Activated CD8-positive, alpha-beta memory T cell treated with anti-CD3 and anti-CD28 coated beads, Interleukin-2, amount 50 U/mL, for 4 hours (primary cell): ENCODE measurements at places on chromosomes 5 and 9.
A peak's percentile ranks its signal among the peaks of the same experiment; 100 is the strongest.

DNA sequence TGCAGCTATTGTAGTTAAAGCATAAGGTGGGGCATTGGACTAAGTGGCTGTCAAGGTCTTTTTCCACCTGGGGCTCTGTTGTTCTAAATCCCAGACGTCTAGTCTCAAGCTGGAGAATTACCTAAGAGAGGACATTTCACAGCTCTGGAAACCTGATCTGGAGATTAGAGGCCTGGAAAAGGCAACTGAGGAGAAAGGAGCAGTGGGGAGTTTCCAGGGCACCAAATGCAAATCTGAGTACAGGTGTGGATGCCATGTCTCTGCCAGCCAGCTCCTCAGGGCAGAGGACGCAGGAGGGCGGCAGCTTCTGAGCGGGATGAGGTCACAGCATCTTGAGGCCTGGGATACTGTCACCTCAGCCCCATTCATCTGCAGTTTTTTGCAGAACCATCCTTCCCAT, 65.2 kb downstream of the PPARGC1B start:
- no peak for DNase-seq

DNA sequence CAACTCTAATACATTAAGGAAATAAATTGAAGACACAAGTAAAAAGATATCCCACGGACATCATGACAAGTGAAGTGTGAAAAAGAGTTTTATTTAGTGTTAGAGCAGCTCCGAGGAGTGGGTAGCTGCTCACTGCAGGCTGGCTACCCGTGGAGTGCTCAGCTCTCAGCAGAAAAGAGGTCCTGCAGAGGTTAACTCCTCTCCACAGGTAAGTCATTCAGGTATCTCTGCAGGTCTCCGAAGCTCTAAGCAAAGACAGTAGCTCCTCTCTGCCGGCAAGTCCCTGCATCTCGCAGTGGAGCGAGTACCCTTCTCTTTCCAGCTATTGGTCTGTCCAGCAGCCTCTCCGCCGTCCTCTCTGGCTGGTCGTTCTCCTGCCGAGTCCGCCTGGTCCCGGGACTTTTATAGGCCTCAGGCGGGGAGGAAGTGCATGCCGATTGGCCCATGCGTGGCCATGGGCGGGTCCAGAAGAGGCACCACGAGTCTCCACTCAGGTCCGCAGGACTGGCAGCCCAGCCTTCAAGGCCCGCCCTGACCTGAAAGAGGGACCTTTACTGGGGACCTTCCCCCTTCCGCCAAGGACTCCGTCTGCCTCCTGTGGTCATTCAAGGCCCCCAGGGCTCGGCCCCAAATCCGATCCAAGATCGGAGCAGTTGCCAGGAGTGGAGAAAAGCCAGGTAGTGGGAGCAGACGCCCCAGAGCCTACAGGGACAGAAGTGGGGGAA, 29.9 kb downstream of the BTNL9 start:
- no peak for DNase-seq

DNA sequence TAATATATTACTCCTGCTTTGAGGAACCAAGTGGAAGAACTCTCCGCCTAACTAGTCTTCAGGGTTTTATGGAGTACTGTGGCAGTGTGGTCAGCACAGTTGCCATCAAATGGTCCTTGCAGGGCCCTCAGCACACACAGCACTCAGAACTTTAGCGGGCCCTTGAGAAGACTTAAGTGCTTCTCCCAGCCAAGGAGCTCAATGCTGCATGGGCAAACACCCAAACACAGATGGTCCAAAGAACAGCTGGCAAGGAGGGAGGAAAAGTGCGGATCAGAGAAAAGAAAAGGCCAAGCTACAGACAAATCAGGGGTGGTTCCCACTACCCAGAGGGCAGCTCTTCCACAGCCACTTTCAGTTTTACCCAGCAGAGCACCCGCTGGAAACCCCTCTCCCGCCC, 98.6 kb downstream of the SPOCK1 start:
- no peak for DNase-seq

DNA sequence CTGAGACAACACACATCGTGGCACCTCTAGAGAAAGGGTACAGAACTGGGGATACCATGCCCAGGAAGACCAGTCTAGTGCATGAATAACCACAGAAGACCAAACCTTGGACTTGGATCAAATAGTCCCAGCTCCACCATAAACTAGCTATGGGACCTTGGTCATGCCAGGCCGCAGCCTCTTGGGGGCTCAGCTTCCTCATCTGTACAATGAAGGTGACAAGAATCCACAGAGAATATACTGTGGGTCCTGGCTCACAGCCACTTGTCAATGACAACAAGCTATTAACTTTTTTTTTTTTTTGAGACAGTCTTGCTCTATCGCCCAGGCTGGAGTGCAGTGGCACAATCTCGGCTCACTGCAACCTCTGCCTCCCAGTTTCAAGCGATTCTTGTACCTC, 3.9 kb downstream of the KYAT1 start:
- no peak for DNase-seq

DNA sequence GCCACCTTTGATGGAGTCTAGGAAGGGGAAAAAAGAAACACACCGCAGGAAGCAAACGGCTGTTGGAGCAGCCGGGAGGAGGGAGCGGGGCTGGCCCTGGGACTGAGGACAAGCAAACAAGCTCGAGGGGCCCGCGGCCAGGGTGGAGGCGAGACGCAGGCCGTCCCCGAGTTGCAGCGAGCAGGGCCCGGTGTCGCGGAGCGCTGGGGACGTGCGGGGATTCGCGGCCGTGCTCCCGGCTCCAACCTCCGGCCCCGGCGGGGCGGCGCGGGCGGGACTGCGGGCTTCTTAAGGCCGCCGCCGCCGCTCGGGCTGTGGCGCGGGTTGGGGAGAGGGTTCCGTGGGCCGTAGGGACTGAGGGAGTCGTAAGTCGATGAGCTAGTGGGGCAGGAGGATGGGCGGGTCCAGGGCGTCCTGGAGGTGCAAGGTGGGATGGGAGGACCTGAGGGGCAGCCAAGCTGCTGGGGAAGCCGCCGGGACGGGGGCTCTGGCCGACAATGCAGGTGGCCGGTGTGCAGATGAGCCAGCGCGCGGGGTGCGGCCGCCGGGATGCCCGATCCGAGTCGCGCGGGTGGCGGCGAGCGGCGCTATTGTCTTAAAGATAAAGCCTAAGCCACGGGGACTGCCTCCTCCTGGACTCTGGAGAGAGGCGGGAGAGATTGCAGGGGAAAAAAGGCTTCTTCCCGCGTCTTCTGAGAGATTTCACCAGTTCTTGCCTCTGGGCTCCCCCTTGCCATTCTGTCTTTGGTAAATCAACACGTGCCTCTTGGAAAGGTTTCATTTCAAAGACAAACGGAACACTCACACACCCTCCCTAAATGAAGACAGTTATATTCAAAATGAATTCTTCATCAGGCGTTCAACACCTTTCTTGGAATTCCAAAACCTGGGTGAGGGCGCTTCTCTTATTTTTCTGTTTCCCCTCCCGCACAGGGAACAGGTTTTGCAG, 1.6 kb upstream of the HAPLN1 start:
- DNase-seq = no peak

GRCh38 chr9:68619072-68619471, 78.4 kb upstream of the TMEM252 start:
- no peak for DNase-seq

GRCh38 chr5:180096616-180097015, 25.1 kb upstream of the RNF130 start:
- DNase-seq = no peak

GRCh38 chr5:81525690-81526089, 131.8 kb upstream of the ACOT12 start:
- no peak for DNase-seq

GRCh38 chr9:34633851-34634550, 3.6 kb downstream of the SIGMAR1 start:
- peak; percentile 76 for DNase-seq

GRCh38 chr9:124263213-124263612, 5.5 kb downstream of the NEK6 start:
- DNase-seq = no peak

DNA sequence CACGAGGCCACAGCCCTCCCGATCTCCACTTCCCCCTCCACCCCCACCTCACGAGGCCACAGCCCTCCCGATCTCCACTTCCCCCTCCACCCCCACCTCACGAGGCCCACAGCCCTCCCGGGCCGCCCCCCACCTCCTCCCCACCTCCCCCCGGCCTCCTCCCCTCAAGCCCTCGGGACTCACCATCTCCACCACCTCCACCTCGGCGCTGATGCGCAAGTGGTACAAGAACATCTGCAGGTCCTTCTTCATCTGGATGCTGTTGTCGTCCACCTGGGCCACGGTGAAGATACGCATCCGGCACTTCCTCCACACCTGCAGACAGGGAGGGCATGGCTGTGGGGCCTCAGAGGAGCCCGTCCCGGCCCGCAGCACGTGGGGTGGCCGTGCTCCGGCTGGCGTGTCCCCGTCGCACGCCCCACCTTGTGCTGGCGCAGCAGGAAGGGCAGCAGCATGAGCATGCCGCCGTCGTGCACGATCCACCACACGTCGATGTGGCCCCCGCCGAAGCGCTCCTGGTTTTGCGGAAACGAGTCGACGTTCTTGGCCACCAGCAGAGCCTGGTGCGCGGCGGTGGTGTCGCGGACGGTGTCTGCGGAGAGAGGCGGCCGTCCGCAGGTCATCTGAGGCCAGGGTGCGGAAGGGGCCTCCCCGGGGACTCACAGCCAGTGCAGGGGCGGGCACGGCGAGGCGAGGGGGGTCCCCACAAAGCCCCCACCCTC, 48.0 kb downstream of the SLC12A7 start:
- DNase-seq = no peak

DNA sequence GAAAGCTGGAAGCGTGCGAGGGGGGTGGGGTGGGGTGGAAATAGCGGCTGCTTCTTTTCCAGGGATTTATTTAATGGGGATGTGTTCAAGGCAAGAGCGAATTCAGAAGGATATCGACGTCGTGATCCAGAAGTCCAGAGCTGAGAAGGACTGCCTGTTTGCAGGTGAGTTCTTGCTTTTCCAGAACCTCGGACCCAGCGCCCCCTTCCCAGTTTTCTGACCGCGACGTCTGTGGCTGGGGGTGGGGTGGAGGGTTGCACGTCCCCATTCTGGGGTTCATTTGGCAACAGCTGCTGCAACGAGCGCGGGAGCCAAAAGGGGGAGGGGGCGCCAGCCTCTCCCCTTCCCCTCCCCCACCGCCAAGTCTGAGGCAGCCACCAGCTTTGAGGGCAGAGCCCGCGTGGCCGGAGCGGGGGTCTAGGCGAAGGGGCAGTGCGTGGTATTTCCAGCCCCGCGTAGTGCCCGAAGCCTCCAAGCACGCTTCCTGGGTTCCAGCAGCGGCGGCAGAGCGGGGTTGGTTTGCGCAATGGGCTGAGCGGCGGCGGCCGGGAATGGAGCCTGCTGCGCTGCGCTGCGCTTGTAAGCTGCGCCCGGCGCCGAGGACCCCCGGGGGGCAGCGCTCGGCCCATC, 701 bp downstream of the PARP8 start:
- peak; percentile 56 for DNase-seq

DNA sequence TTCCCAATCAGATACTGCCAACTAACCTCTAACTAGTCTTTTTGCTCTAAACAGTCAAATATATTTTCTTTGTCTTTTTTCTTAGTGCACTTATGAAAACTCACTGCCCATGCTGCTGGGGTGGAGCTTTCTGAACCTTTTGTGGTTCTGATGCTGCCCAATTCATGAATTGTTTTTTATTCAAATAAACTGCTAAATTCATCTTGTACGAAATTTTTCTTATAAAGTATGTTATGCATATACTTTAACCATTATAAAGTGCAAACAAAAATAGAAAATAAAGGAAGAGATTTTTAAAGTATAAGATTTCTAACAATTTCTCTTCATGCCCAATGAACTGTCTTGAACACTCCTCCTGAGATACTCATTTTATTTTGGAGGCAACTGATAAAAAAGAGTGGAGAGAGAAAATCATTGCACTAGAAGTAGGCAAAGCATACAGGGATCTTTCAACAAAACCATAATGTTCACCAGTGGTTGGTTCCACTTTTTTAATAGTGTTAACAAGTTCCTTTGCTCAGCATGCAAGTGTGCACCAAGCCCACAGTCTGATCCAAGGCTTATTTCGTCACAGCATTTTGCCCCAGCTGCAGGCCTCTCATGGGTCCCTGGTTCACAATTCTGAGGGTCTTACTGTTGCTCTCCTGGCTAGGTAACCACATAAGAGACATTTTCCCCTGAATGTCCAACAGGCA, 6.2 kb upstream of the FYB1 start:
- DNase-seq = no peak

- DNase-seq = no peak
Measured at GRCh38 chr9:31166516-31166915, 1217.9 kb upstream of the ACO1 start.

DNA sequence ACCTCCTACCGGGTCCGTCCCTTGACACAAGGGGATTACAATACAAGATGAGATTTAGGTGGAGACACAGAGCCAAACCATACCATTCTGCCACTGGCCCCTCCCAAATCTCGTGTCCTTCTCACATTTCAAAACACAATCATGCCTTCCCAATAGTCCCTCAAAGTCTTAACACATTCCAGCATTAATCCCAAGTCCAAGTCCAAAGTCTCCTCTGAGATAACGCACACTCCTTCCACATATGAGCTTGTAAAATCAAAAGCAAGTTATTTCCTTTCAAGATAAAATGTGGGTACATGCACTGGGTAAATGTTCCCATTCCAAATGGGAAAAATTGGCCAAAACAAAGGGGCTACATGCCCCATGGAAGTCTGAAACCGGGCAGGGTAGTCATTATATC, 463.9 kb upstream of the CDH9 start:
- DNase-seq = no peak

GRCh38 chr5:78606241-78606640, 42.3 kb downstream of the LHFPL2 start:
- DNase-seq = no peak

DNA sequence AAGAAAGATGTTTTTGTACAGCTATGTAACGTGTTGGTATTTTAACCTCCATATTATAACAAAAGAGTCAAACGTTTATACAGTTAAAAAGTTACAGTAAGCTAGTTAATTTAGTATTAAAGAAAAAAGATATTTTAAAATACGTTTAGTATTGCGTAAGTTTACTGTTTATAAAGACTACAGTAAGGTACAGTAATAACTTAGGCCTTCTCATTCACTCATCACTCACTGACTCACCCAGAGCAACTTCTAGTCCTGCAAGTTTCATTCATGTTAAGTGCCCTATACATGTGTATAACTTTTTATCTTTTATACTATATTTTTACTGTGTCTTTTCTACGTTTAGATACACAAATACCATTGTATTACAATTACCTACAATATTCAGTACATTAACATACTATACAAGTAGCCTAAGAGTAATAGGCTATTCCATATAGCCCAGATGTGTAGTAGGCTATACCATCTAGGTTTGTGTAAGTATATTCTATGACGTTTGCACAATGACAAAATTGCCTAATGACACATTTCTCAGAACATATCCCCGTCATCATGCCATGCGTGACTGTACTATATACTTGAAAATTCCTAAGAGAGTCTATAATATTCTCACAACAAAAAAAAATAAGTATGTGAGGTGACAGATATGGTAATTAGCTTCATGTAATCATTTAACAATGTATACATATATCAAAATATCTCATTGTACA, 33.8 kb downstream of the ERP44 start:
- DNase-seq = no peak

- DNase-seq = no peak
Measured at GRCh38 chr5:147507480-147508126, 2.3 kb downstream of the DPYSL3 start.

DNA sequence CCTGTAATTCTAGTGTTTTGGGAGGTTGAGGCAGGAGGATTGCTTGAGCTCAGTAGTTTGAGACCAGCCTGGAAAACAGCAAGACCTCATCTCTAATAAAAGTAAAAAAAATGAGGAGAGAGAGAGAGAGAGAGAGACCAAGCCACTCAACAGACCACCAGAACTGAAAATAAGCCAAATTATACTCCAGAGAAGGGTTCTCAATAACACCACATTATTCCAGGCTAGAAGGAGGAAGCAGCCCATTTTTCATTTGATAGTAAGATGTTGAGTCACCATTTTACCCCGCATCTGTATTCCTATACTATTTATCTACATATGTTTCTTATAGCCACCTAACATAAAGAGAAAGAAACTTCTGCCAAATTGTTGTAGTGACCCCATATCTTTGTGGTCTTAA, 134.8 kb downstream of the PCSK5 start:
- no peak for DNase-seq
